ENCODE measurements at places on chromosomes 13 and 19. TPM values are rescaled to one million over a fixed set of nuclear protein-coding genes. Genes with fewer than 3 reads are reported as not detected.

The FFAR1 gene
- not detected for total RNA-seq

The ZNF329 gene
- total RNA-seq, result 17.2 TPM

The PTH2 gene
- total RNA-seq, result not detected

The CILP2 gene
- 0.66 TPM for total RNA-seq

The CRX gene
- total RNA-seq, result not detected

The C5AR2 gene
- under 0.01 TPM for total RNA-seq

The ZNF835 gene
- 3.6 TPM for total RNA-seq

The N4BP2L1 gene
- total RNA-seq, result 5.9 TPM

The KCNJ14 gene
- total RNA-seq, result 0.50 TPM

The GIPR gene
- not detected for total RNA-seq

The PRR22 gene
- 0.26 TPM for total RNA-seq

The CERS4 gene
- 27.0 TPM for total RNA-seq

The SULT2A1 gene
- total RNA-seq, result not detected

The ZNF665 gene
- 6.3 TPM for total RNA-seq

The ACP7 gene
- not detected for total RNA-seq

The HCST gene
- total RNA-seq, result 2.0 TPM

The TEX26 gene
- 0.26 TPM for total RNA-seq

The NKG7 gene
- not detected for total RNA-seq

The KANK3 gene
- total RNA-seq, result 0.26 TPM

The MIA gene
- total RNA-seq, result 0.26 TPM

The FEM1A gene
- total RNA-seq, result 9.5 TPM

The UNC13A gene
- under 0.01 TPM for total RNA-seq

The RFPL4AL1 gene
- total RNA-seq, result not detected

The IL4I1 gene
- total RNA-seq, result 1.5 TPM

All from fibroblast of lung (primary cell).